Stimulated activated CD8-positive, alpha-beta memory T cell treated with anti-CD3 and anti-CD28 coated beads, Interleukin-15, amount 100 ng/mL, for 48 hours (primary cell): ENCODE measurements at places on chromosomes 1 and 21.

DNA sequence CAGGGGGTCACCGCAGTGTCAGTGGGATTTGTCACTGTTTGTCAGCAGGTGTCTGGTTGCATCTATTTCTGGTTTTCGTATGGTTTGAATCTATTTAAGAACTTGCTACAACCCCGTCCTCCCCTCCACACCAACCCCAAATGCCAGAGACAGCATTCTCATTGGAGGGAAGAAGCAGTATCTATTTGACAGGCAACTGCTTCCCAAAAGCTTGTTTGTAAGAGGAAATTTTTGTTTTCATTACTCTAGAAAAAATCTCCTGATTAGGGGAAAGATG lies 54.4 kb downstream of the NR5A2 start:
- DNase-seq = no peak

GRCh38 chr1:33009561-33009960 lies 27.1 kb downstream of the AK2 start:
- no peak for DNase-seq

GRCh38 chr21:44872323-44872648 lies 1.2 kb downstream of the PTTG1IP start:
- DNase-seq = no peak

DNA sequence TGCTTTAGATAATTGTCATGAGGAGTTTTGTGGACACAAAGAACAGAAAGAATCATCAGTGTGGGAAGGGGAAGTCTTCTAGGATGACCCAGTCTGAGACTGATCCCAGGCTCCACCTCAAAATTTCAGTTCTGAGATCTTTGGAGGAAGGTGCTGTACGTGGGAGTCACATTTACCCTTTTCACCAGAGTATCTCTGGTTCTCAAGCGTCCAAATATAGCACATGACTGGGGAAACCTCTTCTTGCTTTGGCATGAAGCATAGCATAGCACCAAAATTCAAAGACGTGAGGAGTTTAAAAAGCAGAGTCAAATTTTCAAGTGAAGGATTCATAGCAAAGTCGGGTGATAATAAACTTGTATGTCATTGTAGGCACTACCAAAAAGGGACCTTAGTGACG lies 96.5 kb downstream of the LRRC53 start:
- no peak for DNase-seq

GRCh38 chr1:203447151-203447550 lies 28.5 kb upstream of the PRELP start:
- no peak for DNase-seq

- DNase-seq = no peak
These were observed 386.1 kb downstream of the SETD4 start for GRCh38 chr21:35674091-35674671.

- DNase-seq = no peak
These were observed 182.1 kb upstream of the DMRTA2 start for GRCh38 chr1:50605186-50605875.

DNA sequence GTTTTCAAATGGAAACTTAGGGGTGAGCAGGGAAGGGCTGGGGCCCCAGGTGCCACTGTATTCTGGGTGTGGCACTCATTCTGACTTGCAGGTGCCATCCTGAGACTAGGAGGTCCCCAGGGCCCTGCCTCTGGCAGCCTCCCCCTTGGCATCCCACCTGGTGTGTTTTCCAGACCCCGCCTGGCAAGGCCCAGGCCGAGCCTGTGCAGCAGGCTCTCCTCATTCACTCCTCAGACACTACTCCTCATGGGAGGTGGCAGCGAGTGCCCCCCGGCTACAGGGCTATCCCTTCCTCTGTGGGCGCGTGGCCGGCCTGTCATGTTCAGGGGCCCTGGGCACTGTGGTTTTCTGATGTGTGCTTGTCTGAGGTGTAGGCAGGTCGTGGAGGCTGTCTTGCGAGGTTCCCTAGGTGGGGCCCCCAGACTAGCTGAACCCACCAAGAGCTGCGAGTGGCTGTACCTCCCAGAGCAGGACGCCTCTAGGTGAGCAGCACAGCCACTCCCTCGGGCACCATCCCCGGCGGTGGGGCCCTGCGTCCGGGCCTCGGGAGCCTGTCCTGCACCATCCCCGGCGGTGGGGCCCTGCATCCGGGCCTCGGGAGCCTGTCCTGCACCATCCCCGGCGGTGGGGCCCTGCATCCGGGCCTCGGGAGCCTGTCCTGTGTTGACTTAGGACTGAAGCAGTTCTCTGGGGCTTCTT lies 13.2 kb downstream of the SLX9 start:
- no peak for DNase-seq

DNA sequence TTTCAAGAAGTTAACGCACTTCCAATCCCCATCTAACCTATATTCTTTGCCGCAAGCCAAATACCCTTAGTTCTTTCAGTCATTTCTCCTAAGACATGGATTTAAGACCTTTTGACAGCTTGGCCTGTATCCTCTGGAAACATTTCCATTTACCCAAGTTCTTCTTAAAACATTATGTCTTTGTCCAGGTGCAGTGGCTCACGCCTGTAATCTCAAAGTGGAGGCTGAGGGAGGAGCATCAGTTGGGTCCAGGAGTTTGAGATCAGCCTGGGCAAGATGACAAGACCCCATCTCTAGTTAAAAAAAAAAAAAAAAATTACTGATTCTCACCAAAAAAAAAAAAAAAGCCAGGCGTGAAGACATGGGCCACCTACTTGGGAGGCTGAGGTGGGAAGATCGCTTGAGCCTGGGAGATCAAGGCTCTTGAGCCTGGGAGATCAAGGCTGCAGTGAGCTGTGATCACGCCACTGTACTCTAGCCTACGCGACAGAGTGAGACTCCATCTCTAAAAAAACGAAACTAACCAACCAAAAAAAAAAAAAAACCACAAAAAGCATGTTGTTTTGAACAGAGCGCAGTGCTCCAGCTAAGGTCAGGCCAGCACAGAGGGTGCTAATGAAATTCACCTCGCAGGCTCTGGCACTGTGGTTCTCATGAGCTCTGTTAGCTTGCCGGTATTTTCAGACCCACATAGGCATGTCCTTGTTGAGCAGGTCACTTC lies 36.0 kb downstream of the NUAK2 start:
- DNase-seq = peak; percentile 31

- DNase-seq = peak; percentile 19
These were observed 26.4 kb upstream of the EEIG2 start for GRCh38 chr1:108533351-108534083.

- no peak for DNase-seq
These were observed 56.0 kb downstream of the PRDM15 start for GRCh38 chr21:41823166-41823565.

GRCh38 chr1:70945676-70946075 lies 101.9 kb downstream of the PTGER3 start:
- DNase-seq = no peak

DNA sequence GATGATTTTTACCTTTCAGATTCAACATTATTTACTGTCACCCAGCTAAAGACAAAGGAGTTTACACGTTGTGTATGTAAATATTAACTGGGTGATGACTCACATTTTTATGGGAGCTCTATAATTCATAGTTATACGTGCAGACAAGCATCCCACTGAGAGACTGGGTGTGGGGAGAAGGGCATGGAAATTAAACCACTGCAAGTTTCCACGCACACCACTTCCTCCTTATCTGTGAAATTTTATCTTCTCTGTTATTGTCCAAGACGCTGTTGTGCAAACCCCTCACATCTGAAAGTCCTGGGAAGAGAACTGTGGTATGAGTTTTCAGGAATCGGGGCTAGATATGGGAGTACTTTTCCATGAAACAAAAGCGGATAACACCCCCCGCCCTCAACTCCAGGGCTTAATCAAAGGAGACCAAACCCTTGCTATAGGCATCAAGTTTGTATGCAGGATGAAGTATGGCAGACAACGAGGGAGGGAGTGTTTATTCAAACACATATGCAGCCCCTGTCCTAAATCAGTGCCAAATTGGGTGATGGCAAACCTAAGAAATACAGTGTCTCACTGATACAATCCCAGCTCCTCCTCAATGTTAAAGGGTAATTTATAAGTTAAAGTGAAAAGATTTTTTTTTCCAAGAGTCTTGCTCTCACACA lies 23.3 kb upstream of the DPT start:
- DNase-seq = no peak

DNA sequence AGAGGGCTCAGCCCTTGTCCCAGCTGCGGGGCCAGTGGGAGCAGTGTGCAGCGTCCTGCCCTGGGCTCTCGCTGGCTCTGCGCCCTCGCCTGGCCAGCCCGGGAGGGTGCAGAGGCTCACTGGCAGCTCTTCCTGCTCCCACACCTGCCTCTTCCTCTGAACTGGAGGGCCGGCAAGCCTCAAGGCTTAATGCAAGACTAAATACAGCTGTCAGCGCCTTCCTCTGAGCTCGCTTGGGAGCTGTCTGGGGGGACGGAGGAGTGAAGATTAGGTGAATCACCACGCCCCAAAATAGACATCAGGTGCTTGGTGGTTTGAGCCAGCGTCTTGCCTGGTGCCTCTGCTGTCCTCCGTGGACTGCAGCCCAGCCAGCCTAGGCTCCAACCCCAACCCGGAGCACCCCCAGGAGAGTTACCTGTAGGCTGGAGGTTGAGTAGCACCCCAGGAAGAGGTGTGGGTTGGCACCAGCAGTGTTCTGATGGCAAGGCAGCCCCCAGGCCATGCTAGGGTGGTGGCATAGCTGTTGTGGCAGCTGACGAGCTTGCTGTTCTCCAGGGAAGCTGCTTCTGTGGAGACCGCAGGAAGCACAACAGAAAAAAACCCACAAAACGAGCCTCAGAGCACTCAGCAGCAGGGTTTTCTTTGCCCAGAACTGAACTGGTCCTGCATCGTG lies 36.9 kb downstream of the UMODL1 start:
- DNase-seq = peak; percentile 59

DNA sequence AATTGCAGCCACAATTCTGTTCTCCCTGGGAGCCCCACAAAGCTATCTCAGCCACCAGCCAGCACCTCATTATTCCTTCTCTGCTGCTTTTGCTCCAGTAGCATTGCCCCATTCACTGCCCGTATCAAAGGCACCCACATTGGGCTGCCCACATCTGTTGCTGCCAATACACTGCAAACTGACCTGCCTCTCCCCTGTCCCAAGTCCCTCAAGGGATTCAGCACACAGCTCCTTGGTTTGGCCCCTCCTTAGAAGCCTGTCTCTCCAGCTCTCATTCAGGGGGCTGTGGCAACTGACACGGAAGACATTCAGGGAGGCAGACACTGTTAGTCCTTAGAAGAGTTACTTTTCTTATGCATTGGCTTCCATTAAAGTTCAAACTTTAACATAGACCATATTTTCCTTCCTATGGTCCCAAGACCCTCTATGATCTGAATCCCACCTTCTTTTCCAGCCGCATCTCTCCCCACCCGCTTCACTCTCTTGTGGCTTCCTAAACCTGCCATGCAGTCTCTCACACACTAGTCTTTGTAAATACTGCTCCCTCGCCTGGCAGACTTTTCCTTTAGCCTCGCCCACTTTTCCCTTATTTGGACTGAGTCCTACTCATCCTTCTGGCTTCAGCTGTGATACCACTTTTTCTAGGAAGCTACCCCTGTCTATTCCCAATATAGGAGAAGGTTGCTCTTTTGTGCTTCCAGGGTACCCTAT lies 19.3 kb upstream of the KLHDC8A start:
- no peak for DNase-seq

DNA sequence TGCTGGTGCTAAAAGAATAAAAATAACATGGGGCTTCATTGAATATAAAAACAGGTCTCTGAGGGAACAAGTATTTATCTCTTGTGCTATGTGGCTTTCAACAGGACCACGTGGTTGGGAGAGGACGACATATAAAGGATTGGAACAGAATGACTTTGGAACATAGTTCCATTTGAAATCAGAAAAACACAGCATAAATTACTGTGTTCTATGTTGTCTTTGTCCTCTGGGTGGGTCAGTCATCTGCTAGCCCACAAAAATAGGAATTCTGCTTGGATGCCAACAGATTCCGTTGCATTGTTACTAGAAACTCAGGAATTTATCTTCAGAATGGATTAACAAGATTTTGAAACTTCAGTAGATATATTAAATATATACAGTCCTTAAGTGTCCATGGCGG lies 5.9 kb downstream of the CEP85 start:
- no peak for DNase-seq

GRCh38 chr1:234617131-234617985 lies 7.4 kb upstream of the IRF2BP2 start:
- DNase-seq = no peak

DNA sequence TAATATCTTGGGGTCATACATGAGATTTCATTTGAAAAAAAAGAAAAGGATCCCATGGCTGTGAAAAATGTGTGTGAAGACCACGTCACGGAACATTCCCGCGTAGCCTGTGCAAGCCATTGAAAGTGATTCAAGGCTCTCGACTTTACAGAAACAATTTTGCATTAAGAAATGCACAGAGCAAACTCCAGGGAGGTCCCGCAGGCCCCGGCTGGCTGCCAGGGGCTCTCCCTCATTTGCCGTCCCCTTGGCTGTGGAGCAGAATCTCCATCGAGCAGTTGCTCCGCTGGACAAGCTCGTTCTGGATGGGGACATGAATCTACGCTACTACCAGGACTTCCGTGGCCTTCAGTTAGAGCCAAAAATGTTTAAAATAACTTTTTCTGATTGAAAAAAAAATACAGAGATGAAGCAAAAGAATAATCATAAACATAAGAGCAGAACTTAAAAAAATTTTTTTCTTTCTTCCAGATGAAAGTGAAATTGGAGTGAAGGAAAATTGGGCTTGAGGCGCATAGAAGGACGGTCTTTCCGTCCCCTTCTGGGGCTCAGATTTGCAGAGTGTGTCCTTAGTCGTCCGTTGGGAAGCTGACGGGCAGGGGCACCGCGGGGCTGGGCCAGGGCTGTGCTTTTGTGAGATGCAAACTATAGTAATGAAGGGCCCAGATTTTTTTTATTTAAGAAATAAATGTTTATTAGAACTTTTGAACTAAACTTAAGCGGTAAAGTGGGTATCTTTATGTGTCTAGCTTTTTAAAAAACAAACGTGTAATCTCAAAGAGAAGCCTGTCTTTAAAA lies 68.1 kb upstream of the ARHGEF16 start:
- DNase-seq = no peak

DNA sequence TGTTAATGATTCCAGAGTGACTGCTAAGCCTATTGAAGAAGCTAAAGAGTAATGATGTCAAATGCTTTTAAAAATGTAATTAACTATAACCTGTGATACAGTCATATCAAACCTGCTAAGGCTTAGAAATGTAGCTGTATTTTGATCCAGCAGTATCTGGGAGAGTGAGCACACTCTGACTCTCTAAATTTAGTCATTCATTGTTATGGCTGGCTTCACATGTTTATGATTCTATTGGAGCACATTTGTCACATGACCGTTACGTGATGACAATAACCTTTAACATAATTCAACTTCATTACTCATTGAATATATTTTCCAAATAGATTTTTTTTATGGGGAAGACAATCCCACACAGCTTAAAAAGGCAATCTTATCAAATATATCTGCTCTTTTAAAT lies 587.1 kb downstream of the LMO4 start:
- DNase-seq = no peak

GRCh38 chr1:98949621-98950020 lies 55.0 kb downstream of the PLPPR5 start:
- DNase-seq = no peak

DNA sequence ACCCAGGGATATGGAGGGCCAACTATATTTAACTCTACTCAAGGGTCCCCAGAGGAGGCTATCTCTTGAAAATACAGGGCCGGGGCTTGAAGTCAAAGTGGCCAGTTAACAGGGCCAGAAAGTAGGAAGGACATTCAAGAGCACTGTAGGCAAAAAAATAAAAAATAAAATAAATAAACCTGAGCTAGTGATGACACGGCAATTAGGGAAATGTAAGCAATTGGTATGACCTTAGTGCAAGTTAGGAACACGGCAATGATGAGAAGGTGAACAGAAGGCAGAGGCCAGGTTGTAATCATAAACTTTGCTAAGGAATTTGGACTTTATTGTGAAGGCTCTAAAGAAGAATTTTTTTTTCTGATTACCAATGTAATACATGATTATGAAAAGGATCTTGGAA lies 3.4 kb upstream of the B3GALNT2 start:
- DNase-seq = no peak
